A549 treated with ZK216348 at 1 μM for 4 hours (cell line): ENCODE measurements at places on chromosomes 6 and 20. TPM values are rescaled to one million over a fixed set of nuclear protein-coding genes. Genes with fewer than 3 reads are reported as not detected.

RIN2 gene
- 23.9 to 27.9 TPM (median 26.6 TPM) in 5 replicates for total RNA-seq

GRM4 gene
- 0.09 to 0.17 TPM (median 0.16 TPM) in 4 of 5 replicates, not detected in the other for total RNA-seq

DNAAF9 gene
- 4.6 to 7.4 TPM (median 5.5 TPM) in 5 replicates for total RNA-seq

NELFCD gene
- total RNA-seq, result 41.1 to 49.6 TPM (median 46.2 TPM) in 5 replicates

TCF15 gene
- total RNA-seq, result not detected in 5 replicates

MED20 gene
- 12.5 to 15.5 TPM (median 13.0 TPM) in 5 replicates for total RNA-seq

KIAA1586 gene
- 2.9 to 5.1 TPM (median 4.3 TPM) in 5 replicates for total RNA-seq

PCIF1 gene
- total RNA-seq, result 19.8 to 36.7 TPM (median 33.6 TPM) in 5 replicates

TINAG gene
- total RNA-seq, result not detected in 5 replicates

HLA-F gene
- 2.5 to 7.5 TPM (median 4.9 TPM) in 5 replicates for total RNA-seq

CENPW gene
- total RNA-seq, result 36.2 to 41.1 TPM (median 40.5 TPM) in 5 replicates
